ENCODE measurements at places on chromosomes 16 and 17.

DNA sequence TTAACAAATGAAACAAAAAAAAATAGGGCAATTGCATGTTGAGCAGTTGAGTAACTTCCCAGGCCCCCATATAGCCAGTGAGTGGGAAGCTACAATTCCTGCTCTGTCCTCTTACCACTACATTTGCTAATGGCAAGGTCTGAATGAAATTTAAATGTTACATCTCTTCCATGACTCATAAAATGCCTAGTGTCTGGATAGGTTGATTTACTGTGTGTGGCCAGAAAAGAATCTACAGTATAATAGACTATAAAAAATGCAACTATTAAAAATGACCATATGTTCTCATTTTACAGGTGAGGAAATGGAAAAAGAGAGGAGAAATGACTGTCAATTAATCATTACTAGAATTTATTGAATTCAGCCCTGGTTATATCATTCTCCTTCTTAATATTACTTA is 1199.3 kb downstream of the CDH11 start:
- no peak for DNase-seq

DNA sequence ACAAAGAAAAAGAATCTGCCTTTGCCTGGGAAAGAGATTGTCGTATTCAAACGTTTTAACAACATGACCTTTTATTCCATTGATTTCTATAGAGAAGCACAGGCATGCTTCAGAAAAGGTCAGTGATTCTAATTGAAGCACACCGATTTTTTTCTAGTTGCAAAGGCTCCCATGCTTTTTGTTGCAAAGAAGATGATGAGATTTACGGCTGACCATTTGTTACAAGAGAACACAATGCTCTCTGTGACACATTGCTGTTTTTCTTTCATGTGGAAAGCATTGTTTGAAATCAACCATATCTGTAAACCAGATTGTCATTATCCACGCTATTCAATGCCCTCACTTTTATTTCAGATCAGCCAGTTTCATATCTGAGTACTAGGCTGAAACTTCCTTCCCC is 99.8 kb downstream of the NLK start:
- no peak for DNase-seq

- no peak for DNase-seq
These were observed 3.0 kb downstream of the EME1 start for GRCh38 chr17:50375858-50376538.

DNA sequence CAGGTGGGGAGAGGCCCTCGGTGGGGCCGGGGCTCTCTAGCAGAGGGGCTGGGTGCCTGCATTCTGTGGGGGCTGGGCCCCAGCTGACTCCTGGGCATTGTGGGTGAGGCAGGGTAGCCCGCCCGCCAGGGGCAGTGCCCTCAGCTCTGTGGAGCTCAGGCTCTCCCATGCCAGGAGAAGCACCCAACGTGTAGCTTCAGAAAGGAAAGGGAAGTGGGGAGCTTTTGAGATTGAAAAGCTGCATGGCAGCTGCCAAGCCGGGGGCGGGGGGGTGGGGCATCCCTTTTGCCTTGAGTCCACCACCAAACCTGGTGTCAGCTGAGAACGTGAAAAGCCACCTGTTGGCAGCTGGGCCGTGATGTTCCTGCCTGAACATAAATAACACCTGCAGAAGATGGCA is 192.1 kb upstream of the CIBAR2 start:
- no peak for DNase-seq

- DNase-seq, result no peak
These were observed 81.0 kb downstream of the RPTOR start for GRCh38 chr17:80625627-80626026.

GRCh38 chr16:53821487-53821886 is 117.5 kb downstream of the FTO start:
- no peak for DNase-seq

- DNase-seq, result no peak
These were observed 16.2 kb downstream of the SOCS3 start for GRCh38 chr17:78343543-78344201.

- no peak for DNase-seq
These were observed 3.9 kb downstream of the USP10 start for GRCh38 chr16:84703681-84704080.

DNA sequence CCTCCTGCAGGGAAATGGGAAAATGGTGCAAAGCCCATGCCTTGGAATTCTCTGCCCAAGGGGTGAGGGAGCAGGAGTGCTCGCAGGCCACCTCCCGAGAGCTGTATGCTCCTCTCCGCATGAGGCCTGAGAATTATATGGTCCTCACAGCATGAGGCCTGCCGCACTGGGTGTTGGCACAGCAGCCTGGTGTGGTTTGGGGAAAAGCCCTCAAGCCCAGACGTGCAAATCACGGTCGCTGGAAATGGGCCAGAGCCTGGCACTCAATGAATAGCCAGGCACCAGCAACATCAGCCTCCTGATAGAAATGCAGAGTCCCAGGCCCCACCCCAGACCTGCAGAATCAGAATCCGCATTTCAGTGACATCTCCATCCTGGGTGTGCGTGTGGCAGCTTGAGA is 156.4 kb upstream of the FOXF1 start:
- DNase-seq, result no peak

DNA sequence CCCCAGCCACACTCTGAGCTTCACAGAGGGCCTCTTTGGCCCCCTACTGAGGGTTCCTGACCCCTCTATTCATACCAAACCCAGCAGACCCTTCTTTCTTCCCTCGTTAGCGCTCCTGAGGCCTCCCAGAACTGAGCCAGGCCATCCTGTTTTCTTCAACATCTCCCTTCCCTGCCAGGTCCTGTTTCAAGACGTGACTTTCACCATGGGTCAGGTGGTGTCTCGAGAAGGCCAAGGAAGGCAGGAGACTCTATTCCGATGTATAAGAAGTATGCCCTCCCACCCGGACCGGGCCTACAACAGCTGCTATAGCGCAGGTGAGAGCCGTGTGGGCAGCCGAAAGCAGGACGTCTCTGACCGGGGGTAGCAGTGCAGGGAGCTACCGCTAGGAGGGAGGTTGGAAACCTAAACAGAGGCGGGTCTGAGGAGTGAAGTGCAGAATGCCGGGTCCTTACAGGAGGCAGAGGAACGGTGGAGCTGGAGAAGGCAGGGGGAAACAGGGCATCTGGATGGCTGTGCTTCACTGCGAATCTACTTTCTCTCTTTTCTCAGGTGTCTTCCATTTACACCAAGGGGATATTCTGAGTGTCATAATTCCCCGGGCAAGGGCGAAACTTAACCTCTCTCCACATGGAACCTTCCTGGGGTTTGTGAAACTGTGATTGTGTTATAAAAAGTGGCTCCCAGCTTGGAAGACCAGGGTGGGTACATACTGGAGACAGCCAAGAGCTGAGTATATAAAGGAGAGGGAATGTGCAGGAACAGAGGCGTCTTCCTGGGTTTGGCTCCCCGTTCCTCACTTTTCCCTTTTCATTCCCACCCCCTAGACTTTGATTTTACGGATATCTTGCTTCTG is 1.3 kb upstream of the SENP3 start:
- no peak for DNase-seq

DNA sequence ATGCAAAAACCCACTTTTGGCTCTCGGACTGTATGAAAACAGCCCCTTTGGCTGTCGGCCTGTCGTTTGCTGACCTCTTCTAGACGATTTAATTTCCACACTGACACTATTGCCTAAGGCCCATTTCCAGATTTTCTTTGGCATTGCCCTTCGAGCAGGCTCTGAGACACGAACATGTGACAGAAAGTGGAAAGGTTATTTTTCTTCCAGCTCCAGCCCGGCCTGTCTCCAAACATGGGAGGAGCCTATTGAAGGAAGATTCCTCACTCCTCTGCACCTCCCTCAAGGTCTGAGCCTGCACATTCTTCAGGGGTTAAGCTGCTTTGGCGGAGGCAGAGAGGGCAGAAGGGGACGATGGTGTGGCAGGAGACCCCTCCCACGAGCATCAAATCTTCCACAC is 85.9 kb upstream of the FOXF1 start:
- no peak for DNase-seq

- no peak for DNase-seq
These were observed 231.9 kb downstream of the SEC14L1 start for GRCh38 chr17:77372444-77373298.

All from stimulated activated CD4-positive, alpha-beta T cell treated with anti-CD3 and anti-CD28 coated beads, Interleukin-1b, Interleukin-23, amount 100 ng/mL, for 1 hour (primary cell).